Fibroblast of skin of back (primary cell): ENCODE measurements at places on chromosomes 7 and 10.

DNA sequence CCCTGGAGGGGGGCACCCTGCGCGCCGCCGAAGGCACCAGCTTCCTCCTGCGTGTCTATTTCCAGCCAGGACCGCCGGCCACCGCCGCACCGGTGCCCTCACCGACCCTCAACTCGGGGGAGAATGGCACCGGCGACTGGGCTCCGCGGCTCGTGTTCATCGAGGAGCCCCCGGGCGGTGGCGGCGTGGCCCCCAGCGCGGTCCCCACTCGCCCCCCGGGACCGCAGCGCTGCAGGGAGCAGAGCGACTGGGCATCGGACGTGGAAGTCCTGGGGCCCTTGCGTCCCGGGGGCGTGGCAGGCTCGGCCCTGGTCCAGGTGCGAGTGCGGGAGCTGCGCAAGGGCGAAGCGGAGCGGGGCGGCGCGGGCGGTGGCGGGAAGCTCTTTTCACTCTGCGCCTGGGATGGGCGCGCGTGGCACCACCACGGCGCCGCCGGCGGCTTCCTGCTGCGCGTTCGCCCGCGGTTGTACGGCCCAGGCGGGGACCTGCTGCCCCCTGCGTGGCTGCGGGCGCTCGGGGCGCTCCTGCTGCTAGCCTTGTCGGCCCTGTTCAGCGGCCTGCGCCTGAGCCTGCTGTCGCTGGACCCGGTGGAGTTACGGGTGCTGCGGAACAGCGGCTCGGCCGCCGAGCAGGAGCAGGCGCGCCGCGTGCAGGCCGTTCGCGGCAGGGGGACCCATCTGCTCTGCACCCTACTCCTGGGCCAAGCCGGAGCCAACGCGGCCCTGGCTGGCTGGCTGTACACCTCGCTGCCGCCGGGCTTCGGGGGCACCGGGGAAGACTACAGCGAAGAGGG, 594 bp downstream of the CNNM1 start:
- DNase-seq, result peak; percentile 20

GRCh38 chr10:8498881-8499280, 444.4 kb downstream of the GATA3 start:
- DNase-seq, result no peak

GRCh38 chr7:102834999-102835398, 77.8 kb upstream of the LRRC17 start:
- peak; percentile 90 for DNase-seq

- no peak for DNase-seq
Observed at GRCh38 chr10:108132303-108132702, 967.8 kb upstream of the SORCS1 start.

GRCh38 chr7:81211204-81211933, 292.5 kb upstream of the SEMA3C start:
- DNase-seq, result peak; percentile 75

- no peak for DNase-seq
Observed at GRCh38 chr7:5627745-5628547, 153.5 kb downstream of the RNF216 start.

DNA sequence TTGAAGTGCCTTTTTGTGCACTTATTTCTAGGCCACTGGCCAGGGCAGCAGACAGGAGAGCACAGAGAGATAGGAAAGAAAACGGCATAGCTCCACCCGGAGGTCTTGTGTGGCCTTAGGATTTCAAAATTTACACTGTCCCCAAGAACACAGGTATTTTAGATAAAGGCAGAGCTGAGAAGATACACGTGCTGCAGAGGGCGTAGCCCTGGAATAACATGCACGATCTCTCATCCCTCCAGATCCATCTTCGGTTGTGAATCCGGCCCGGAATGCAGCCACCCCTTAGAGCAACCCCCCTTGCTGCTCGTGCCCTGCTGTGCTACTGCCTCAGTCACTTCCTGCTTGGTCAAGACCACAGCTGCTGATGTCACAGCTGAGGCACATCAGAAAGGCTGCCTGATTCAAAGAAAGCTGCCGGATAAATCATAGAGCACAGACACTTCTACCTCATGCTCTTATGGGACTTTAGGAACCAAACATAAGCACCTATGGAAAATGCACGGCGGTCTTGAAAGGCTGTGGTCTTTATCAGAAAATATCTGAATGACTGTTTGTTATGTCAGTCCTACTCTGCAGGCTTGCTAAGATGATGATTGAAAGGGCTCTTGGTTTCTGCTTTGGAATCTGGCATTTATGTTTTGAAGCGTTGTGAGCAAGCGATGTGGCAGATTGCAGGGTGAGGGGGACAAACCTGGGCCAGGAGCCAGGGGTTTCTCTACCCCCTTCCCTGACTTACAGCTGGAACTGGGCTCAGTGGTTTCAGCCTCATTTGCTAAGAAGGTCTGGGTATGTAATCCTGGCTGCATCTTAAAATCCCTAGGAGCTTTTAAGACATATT, 152.0 kb downstream of the SVIL start:
- DNase-seq, result peak; percentile 87

- no peak for DNase-seq
Observed at GRCh38 chr10:44854693-44855350, 56.3 kb upstream of the TMEM72 start.

DNA sequence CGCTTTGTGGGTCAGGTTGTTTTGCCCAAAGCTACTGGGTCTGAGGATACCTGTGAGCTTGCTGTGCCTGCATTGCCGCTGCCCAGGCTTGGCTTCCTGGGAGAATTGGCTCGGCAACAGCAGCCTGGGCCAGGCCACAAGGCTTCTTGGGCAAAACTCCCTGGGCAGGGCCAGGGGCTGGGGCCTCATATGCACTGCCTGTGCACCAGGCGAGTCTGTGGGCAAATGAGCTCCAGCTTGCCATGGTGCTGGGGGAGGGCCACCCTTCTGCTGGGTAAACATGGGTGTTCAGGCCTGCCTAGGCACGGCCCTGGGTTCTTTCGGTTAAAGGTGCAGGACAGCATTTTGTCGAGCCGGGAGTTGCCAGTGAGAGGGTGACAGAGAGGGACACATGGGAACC, 19.4 kb downstream of the ZMIZ1 start:
- DNase-seq, result no peak

DNA sequence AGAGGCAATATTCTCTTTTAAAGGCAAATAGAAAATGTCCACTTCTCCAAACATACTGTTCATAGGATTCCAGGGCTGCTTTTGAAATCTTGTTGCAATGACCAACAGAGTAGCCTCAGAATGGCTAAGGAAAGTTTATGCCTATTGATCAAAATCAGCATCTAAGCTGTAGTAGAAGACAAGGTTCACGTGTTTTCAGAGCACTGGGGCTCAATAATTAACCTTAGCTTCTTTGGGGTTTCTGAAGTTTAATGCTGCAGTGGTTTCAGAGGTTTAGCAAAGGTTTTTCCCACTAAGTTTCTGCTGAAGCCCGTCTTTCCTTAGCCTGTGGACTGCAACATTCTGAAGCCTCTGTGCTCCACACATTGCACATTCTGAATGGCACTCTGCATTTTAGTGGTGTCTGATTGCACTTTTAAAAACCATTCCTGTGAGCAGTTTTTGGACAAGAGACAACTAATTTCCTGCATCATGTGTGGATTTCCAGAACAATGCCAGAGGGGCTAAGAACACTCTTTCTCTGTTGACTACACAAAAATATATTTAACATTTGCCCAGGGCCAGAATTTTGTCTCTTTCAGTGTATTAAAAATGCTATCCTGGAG, 342.5 kb downstream of the PTEN start:
- DNase-seq, result no peak

- no peak for DNase-seq
Observed at GRCh38 chr7:127870231-127870907, 160.9 kb downstream of the LRRC4 start.

GRCh38 chr10:79943871-79944270, 5.0 kb downstream of the SFTPD start:
- no peak for DNase-seq

- DNase-seq, result no peak
Observed at GRCh38 chr10:29033311-29033940, 255.4 kb upstream of the LYZL1 start.

DNA sequence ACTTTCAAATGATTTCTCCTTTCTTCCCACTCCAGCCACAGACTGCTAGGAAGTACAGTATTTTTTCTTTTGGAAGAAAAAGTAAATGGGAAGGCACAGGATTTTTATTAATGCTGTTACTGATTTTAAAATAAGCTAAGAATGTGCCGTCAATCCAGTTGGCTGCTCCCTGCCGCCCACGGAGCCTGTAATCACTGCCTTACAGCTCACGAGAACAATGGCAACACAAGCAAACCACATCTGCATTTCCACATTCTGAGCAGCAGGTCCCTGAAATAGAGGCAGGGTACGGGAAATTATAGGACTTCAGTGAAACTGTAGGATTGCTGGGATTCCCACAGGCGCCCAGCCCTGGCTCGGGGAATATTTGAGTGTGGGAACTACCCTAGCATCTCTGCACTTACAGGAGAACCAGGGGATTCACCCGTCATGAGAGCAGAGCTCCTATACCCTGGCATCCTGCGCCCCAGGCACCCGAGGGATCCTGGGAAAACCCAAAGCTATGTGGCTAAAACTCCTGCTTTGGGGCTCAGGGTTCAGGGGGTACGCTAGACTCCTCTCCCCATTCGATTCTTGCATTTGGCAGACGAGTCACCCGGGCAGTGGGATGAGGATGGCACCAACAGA, 72.9 kb upstream of the TNS3 start:
- peak; percentile 36 for DNase-seq

GRCh38 chr10:119772334-119772733, 46.5 kb downstream of the INPP5F start:
- DNase-seq, result no peak

GRCh38 chr10:88314362-88314761, 268.8 kb downstream of the RNLS start:
- DNase-seq, result no peak

GRCh38 chr10:8424555-8425211, 370.2 kb downstream of the GATA3 start:
- DNase-seq, result no peak

- DNase-seq, result no peak
Observed at GRCh38 chr7:78760620-78761355, 692.7 kb downstream of the MAGI2 start.

- DNase-seq, result no peak
Observed at GRCh38 chr10:129660569-129660968, 193.5 kb downstream of the MGMT start.

DNA sequence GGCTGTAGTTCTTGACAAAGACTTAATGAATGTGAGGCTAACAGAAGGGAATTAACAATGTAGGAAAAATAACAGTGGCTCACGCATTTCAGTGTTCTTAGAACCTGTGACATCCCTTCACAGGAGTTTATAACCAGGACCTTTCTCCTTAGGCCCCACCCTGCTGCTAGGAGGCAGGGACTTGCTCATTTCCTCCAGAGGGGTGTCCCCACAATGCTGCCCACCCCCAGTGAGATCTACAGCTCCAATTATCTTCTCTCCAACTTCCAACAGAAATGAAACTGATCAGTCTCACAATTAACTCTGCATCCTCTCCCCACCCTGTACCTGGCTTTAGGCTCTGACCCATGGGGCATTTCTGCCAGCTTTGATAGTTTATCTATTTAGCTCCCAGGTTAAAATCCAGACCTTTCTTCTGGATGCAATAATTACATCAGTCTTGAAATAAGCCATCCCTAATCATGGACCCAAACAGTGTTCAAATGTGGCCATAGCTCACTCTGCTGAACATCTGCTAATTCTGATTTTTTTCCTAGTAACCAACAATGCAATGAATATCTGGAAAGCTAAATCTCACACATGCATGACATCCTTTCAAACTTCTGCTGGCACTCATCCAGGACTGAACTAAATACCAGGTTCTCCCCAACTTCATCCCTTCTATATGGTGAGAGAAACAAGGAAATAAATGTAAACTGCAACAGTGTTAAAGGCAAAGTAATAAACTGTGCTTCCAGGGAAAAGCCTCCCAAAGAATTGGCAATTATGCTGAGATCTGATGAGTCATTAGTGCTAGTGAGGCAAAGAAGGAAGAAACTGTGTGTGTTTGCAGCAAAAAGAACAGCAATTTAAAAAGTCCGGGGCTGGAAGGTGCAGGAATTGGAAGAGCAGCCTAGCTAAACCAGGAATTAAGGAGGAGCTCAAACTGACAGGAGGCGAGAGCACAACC, 64.6 kb downstream of the HERPUD2 start:
- peak; percentile 14 for DNase-seq

GRCh38 chr10:88100281-88100680, 236.9 kb downstream of the PTEN start:
- DNase-seq, result no peak

DNA sequence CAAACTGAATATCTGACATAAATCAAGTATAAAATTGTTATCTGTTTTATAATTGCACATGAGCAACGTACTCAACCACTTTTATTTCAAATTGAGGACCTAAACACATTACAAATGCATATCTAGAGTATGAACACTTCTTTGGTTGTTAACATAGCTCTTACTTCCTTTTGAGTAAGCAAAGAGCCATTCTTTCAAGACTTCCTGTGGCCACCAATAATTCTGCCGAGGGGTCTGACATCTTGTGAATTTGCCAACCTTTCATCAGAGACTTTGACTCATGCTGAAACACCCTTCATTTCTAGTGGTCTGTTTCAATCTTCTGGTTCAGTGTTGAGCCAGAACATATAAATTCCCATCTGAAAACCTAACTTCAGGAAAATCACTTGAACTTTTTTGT, 59.4 kb downstream of the CDK14 start:
- peak; percentile 88 for DNase-seq

- DNase-seq, result peak; percentile 78
Observed at GRCh38 chr7:31122649-31123058, 70.5 kb downstream of the ADCYAP1R1 start.

GRCh38 chr7:86477343-86477935, 166.3 kb upstream of the GRM3 start:
- DNase-seq, result no peak

DNA sequence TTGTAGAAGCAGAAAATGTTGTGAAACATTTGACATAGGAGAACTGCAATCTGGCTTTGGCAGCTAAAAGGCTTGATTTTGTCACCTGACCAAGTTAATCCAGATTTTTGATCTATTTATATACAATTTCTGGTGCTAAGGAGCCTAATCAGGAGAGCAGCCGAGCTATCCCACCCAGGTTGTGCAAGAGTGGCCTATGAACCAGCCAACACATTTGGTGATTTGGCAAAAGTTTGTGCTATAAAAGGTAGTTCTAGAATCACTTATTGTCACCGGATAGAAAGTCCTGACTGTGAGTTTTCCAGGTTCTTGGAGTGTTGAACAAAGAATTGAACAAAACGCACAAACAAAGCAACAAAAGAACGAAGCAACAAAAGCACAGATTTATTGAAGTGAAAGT, 1.4 kb upstream of the SPAM1 start:
- DNase-seq, result no peak

- DNase-seq, result no peak
Observed at GRCh38 chr7:156896388-156897022, 3.5 kb upstream of the LMBR1 start.

GRCh38 chr7:100975371-100975821, 6.0 kb downstream of the MUC12 start:
- DNase-seq, result no peak

- no peak for DNase-seq
Observed at GRCh38 chr10:33276282-33276923, 58.1 kb downstream of the NRP1 start.

DNA sequence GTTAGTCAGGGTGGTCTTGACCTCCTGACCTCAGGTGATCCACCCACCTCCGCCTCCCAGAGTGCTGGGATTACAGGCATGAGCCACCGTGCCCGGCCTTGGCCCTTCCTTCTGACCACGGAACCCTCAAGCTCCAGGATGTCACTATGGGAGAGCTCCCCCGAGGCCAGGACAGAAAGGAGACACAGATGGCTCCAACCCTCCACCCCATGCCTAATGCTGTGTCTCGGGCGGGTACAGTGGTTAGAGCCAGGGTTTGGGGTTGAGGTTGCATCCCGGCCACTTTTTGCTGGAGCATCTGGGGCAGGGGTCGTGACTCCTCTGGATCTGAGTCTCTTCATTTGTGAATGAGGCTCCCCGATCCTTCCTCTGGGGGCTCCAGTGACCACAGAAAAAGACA, 8.1 kb downstream of the MYL10 start:
- no peak for DNase-seq

GRCh38 chr10:116637830-116638229, 17.1 kb downstream of the PNLIPRP2 start:
- no peak for DNase-seq
